ENCODE measurements at places on chromosomes 12 and 14. TPM values are rescaled to one million over a fixed set of nuclear protein-coding genes. Genes with fewer than 3 reads are reported as not detected.

The WNT1 gene
- total RNA-seq = not detected

- DNase-seq = no peak
These were observed 268.5 kb upstream of the PPFIA2 start for GRCh38 chr12:82027612-82028011.

GRCh38 chr14:105118646-105119407 is 49.7 kb downstream of the JAG2 start:
- no peak for DNase-seq

DNA sequence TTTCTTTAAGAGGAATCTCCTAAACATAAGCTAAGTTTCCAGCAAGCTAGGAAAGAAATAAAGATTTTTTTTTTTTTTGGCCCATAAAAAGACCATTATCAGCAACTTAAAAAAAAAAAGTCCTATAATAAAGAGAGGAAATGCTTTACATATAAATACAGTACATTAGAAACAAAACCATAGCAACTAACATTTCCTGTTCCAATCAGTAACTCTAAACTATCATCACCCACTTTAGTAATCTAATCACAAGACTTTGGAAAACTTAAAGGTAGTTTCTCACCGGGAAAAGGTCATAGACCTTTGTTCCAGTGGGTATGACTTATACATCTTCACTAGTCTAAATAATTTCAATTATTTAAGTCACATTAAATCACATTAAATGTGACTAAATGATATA is 11.1 kb downstream of the SPTSSA start:
- DNase-seq = no peak

GRCh38 chr14:74257078-74257940 is 18.1 kb downstream of the VSX2 start:
- DNase-seq = peak; percentile 72

The ANKRD33 gene
- total RNA-seq = 0.81 TPM

- DNase-seq = no peak
These were observed 9.0 kb upstream of the LRTM2 start for GRCh38 chr12:1811281-1811947.

The MEG3 gene
- total RNA-seq = not detected

- no peak for DNase-seq
These were observed 218.0 kb upstream of the RGS6 start for GRCh38 chr14:71714225-71714624.

DNA sequence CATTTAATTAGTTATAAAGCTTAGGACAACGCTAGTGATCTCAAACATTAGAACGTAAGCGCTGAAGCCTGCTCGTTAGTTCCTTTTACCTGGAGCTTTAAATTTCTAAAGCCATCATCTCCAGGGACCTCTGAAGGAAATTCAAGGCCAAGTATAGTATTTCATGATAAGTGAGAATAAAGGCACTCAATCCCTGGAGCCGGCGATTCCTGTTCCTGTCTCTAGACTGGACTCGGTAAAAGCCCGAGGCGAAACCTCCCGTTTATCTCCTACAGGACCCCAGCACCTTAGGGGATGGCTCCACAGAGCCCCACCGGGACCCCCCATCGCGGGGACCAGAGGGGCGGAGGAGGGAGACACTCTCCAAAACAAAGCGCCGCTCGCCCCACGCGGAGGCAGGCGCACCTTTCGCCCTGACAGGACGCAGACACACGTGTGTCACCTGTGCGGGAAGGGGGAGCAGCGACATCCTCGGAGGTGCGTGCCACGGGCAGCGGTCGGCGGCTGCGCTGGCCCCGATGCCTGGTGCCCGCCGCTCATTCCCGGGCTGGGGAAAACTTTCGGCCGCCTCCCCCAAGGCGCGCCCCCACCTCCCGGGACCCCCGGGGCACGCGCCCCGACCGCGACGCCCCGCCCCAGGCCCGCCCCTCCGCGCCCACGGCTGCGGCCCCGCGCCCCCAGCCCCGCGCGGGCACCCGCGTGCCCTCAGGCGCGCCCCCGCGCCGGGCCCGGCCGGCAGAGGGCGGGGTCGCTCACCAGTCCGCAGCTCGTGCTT is 678 bp downstream of the RPS6KA5 start:
- DNase-seq = peak; percentile 60

- DNase-seq = no peak
These were observed 24.6 kb downstream of the TTC9 start for GRCh38 chr14:70666361-70666686.

The MMP17 gene
- total RNA-seq = 14.8 TPM

- no peak for DNase-seq
These were observed 154.5 kb downstream of the PHLDA1 start for GRCh38 chr12:75876832-75877762.

- no peak for DNase-seq
These were observed 17.0 kb downstream of the PPM1H start for GRCh38 chr12:62917926-62918325.

The ZC3H10 gene
- total RNA-seq = 8.9 TPM

The CCDC85C gene
- total RNA-seq = 33.2 TPM

The FSCB gene
- not detected for total RNA-seq

GRCh38 chr12:132596016-132596415 is 14.4 kb downstream of the LRCOL1 start:
- no peak for DNase-seq

The FGF23 gene
- total RNA-seq = 0.24 TPM

- no peak for DNase-seq
These were observed 233.2 kb downstream of the NRXN3 start for GRCh38 chr14:78403278-78403815.

The CD4 gene
- total RNA-seq = 0.88 TPM

DNA sequence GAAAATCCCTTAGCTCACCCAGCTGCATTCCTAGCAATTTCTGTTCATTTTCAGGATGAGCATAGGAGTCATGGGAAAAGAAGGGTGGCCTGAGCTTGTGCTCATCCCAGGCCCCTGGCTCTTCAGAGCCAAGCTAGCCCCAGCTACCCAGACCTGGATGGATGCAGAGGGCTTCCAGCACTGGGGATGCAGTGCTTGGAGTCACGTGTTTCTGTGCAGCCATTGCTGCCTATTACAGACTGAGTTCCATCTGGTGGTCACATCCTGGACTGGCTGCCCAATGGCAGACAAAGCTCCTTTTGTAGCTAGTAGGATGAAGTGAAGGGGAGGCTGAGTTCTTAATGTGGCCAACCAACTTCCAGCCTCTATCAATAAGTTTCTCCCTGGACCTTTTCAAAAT is 54.2 kb upstream of the JDP2 start:
- DNase-seq = no peak

DNA sequence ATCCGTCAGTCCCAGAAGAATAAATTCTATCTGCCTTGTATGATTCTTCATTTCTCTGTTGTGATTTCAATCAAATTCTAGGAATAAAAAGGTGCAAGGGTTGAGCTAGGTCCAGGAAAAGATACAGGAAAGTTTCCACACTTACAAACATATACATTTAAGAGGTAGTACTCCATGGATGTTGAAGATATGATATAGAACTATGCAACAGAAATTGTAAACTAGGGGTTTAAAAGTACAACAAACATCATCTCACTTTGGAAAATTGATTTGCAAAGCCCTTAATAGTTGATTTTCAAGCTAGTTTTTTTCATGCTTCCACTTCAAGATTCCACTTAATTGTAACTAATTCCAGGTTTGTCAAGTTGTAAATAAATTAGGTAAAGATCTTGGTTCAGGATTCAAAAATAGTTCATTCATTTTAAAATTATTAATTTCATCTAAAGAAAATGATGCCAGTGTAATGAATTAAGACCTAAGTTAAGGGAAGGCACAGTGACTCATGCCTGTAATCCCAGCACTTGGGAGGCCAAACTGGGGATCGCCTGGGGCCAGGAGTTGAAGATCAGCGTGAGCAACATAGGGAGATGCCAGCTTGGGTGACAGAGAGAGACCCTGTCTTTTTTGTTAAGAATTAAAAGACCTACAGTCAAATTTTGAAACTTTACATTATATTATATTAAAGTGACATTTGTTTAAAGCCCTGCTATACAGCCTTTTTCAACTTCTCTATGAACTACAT is at the start of gene OR6C70:
Gene OR6C70, minus strand, starts transcription at position 51 of the 742 bp plus-strand sequence. Its CDS starts 0 bp downstream, at position 51.
- peak; percentile 29 for DNase-seq

- no peak for DNase-seq
These were observed 1.7 kb downstream of the FITM1 start for GRCh38 chr14:24132061-24132685.

- no peak for DNase-seq
These were observed 310.1 kb downstream of the SYT1 start for GRCh38 chr12:79174626-79175025.

The TAS2R13 gene
- 0.75 TPM for total RNA-seq

- no peak for DNase-seq
These were observed 187.2 kb downstream of the KCNA5 start for GRCh38 chr12:5230861-5231260.

The TAS2R43 gene
- 0.48 TPM for total RNA-seq

- DNase-seq = peak; percentile 69
These were observed 50.5 kb downstream of the B4GALNT3 start for GRCh38 chr12:510071-510825.

- DNase-seq = no peak
These were observed 1.2 kb downstream of the TARBP2 start for GRCh38 chr12:53502331-53502730.

DNA sequence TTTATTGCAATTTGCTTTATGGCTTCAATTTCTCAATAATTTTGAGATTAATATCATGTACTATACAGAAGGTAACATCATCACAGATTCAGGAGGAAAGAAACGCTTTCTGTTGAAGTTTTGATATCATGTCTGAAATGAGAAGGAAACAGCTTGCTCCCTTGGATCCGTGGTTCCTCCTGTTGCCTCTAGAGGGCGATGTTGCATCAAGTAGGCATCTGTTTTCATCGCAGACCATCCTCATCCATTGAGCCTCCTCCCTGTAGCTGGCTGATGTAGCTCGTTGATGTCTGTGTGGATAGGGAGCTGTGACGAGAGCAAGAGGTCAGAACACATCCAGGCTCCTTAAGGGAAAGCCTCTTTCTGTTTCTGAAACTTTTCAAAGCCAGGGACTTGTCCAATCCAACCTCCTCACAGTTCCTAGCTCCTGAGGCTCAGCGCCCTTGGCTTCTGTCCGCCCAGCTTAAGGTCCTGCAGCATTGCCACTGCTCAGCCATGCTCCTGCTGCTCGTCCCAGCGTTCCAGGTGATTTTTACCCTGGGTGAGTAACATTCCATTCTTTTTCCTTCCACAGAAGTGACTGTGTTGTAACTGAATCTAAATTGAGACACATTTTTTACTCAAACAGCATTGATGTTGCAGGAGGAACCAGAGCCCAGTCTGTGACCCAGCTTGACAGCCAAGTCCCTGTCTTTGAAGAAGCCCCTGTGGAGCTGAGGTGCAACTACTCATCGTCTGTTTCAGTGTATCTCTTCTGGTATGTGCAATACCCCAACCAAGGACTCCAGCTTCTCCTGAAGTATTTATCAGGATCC is 304.8 kb upstream of the OR4E1 start:
- peak; percentile 75 for DNase-seq

- DNase-seq = no peak
These were observed 34.7 kb upstream of the DNM1L start for GRCh38 chr12:32644431-32644830.

- DNase-seq = no peak
These were observed 210.0 kb downstream of the RASSF9 start for GRCh38 chr12:85626001-85626783.

The SALL2 gene
- total RNA-seq = 287 TPM

The SYCP3 gene
- total RNA-seq = 0.31 TPM

GRCh38 chr12:10223208-10223607 is 10.5 kb downstream of the GABARAPL1 start:
- DNase-seq = no peak

- DNase-seq = no peak
These were observed 43.0 kb upstream of the NTF3 start for GRCh38 chr12:5388581-5389535.

DNA sequence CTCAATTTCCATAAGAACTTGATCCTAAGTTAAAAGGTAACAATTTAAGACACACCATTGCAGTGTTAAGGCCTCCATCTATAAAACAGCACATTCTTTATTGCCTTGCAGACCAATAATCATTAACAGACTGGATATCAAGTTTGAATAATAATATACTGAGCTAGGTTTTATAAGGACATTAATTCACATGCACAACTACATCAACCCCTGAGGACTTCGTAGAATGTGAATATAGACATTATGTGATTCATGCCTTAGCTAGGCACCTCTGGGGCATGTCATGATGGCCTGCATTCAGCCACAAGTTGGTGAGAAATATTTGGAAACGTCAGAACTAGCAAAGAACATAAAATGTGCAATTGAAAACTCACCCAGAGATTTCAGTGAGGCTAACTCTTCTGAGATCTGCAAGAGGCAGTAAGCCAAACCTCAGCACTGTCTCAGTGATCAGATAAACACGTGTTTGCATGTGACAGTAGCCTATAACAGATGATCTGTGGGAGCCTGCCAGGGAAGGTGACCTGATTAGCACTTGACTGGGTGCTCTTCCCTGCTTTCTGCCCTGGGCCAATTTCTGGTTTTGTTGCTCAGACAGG is 492.2 kb downstream of the FLRT2 start:
- no peak for DNase-seq

Measured in H9 (cell line).